Stimulated activated CD4-positive, alpha-beta T cell treated with anti-CD3 and anti-CD28 coated beads, Interleukin-4, amount 100 ng/mL, for 48 hours (primary cell): ENCODE measurements at places on chromosomes 16 and 17.

- no peak for DNase-seq
These were observed 12.6 kb downstream of the KCTD2 start for GRCh38 chr17:75059369-75060345.

DNA sequence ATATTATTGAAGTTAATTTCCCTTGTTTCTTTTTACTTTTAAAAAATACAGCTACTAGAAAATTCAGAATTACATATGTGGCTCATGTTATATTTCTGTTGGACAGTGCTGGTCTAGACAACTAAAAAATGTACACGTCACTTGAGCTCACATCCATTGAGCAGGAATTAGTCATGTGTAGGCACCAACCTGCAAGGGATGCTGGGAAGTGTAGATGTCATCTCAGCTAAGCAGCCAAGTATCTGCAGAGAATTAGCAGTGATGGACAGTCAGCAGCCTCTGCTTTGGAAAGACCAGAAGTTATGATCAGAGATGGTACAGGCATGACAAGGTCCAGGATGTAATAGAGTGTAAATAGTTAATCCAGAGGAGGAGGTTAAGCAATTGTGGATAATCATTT is 87.1 kb upstream of the HS3ST2 start:
- DNase-seq, result no peak

- DNase-seq, result no peak
These were observed 1.6 kb upstream of the ASPA start for GRCh38 chr17:3474212-3474611.

DNA sequence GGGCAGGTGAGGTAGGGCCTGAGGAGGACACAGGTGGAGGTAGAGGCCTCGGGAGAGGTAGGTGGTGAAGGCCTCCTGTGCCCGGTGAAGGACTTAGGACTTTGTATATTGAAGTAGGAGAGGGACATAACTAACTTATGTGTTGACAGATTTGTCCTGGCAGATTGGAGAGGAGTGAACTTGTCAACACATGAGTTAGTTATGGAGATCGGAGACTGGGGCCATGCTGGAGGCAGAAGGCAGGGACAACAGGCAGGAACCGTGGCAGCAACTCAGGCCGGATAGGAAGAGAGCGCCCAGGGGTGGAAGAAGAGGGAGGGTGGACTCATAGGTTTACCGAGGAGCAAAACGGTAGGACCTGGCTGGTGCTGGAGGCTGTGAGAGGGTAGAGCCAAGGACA is 18.4 kb downstream of the GLP2R start:
- DNase-seq, result no peak

DNA sequence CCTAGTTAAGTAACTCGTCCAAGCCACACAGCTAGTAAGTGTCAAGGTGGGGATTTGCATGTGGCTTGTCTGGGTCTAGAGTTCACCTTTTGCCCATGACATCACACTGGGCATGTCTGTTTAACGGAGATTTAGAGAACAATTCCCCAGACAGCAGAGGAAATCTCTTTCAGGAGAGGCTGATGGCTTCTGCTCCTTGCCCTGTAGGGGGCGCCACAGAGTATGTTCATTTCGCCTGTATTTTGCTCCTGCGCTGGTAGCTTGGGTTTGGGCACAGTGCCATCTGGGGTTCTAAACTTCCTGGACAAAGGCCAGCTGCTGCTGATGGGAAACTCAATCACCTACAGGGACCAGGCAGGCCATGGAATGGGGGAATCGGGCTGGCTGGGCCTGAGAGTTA is 20.4 kb downstream of the OTOA start:
- DNase-seq, result peak; percentile 49

DNA sequence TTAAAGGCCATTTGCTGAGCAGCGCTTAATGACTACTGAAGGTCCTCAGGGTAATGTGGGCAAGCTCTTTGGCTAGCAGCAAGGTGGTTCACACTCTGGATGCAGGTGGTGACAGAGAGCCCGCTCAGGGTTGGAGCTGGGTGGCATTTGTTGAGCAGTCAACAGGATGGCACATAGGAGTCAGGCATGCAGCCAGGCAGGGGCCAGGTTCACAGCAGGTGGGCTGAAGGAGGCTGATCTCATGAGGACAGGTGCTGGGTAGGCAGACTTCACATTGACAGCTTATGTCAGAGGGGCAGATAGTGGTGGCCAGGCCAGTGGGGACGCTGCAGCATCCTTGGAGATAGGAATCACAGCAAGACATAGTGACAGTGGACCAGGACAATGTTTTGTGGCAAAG is 4.5 kb downstream of the KRTAP3-1 start:
- no peak for DNase-seq

DNA sequence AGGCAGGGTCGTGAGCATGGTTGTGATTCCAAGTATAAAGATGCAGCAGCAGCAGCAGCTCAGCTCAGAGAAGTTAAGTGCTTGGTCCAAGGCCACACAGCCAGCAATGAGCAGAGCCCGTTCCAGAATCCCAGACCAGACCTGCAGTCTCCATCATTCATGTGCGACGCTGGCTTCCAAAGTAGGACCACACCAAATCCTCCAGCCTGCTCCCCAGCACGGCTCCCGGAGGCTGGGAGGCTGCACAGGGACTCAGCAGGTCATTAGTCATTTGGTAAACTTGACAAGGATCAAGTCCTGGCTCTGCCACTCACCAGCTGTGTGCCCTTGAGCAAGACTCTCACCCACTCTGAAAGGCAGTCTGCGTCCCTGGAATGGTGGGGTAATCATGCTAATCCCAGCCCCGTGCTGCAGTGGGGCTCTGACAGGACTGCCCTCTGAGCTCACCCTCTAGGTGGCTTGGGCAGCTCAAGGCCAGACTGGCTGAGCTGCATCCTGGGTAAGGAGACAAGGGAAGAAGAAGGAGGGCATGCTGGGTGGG is 95.1 kb upstream of the TMEM132E start:
- DNase-seq, result no peak

DNA sequence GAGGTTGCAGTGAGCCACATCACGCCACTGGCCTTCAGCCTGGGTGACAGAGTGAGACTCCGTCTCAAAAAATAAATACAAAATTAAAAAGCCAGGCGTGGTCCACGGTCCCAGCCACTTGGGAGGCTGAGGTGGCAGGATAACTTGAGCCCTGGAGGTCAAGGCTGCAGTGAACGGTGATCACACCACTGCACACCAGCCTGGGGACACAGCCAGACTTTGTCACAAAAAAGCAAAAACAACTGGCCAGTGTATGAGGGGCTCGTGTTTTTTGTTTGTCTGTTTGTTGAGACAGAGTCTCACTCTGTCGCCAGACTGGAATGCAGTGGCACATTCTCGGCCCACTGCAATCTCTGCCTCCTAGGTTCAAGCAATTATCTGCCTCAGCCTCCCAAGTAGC is 1.2 kb upstream of the UBB start:
- DNase-seq, result no peak

GRCh38 chr17:76995387-76996105 is 127.3 kb downstream of the MGAT5B start:
- no peak for DNase-seq

DNA sequence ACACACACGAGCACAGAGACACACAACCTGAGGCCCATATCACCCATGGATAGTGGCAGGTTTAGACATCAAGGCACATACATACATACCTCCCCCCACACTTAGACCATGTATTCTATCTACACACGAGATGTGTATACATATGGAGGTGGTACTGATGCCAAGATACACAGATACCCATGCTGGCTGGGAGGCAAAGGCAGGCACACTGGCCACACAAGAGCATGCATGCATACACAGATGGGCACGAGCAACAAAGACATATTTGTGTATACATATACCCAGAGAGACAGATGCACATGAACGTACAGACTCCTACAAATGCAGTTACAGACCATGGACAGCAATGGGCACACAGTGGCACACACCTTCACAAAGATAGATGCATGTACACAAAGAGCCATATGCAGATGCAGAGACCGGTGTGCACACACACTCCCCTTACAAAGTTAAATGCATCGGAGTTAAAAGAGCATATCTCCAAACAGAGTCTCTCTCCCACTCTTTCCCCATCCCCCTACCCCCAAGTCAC is 2.0 kb upstream of the C17orf113 start:
- no peak for DNase-seq

DNA sequence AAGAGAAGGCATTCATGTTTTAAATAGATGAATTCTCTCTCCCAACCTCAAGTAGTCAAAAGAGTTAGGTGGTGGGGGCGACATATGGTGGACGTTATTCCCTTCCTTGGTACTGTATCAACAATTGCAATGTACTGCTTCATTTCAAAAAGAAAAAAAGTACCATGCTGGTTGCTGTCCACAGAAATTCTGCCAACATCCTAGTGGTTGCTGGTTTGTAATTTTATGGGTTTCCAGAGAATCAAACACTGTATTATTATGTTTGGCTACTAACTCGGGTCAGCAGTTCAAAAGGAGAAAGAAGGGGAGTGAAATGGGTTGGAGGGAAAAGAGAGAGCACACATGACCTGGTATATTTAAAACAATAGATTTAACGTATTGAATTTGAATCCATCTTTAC is 61.1 kb upstream of the KCNJ16 start:
- no peak for DNase-seq

- no peak for DNase-seq
These were observed 166.5 kb upstream of the ANKFN1 start for GRCh38 chr17:55986817-55987216.

DNA sequence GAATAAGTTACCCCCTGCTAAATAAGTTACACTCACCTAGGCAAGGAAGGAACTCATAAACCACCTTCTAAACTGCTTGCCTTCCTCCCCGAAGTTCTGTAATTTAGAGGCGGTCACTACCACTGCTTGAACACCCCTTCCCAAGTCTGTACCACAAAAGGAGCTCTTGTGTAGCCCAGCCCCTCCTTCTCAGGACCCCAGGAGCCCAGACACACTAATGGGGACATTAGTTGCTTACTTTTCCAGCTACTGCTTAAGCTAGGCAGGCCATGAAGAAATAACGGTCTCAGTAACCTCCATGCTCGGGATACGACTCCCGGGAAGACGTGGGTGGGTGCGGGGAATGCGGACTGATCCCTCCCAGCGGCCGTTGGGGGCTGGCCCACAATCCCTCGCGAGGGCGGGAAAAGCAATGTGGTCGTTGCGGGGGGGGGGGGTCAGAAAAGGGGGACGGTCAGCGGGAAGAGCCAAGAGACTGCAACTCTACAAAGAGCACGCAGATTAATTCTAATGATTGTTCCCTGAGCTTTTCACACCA is at the start of gene TEX14:
TEX14 (minus strand) TSS at position 345 of the 538 bp plus-strand sequence. CDS start 40,044 bp downstream, outside the sequence.
- DNase-seq, result no peak
